ENCODE measurements at places on chromosomes 6 and 20.

DNA sequence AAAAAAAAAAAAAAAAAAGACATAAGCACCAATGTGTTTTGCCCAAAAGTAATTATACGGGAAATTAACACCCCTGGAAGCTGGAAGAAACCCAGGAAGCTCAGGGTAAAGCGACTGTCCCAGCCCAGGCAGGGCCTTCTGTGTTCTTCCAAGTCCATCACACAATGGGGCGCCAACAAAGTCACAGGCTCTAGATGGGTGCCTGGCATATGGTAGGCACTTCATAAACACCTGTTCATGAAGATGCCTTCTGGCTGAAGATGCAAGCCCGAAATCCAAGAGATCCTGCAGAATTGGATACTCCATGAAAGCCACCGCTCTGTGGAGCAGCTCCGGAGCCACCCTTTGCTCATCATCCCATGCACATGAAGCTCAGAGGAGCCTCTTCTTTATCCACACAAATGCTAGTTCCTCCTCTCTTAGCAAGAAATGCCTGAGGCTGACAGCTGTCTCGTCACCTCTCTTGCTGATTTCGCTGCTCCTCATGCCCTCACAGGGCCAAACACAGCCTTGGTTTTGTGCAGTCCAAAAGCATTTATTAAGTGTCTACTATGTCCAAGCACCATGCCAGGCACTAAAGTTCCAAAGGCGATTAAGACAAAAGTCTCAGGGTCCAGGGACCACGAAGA is 76.6 kb downstream of the TRERF1 start:
- no peak for DNase-seq

DNA sequence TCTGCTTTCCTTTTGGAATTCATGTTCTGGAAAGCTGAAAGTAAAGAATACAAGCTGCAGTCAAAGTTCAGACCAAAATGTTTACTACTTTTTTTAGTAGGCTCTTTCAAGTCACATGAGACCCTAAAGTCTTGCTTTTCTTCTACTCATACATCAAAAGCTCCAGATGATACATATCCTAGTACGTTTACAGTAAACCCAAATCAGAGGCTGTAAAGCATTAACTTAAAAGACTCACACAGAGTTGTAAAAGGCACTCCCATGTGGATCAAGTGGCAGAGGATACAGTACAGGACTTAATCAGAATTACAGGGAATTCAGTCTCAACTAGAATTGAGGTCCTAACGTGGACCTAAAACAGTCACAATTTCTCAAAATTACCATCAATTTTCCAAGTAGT is 40.7 kb downstream of the STK38 start:
- DNase-seq: no peak

GRCh38 chr20:10665027-10665561 is 8.7 kb downstream of the JAG1 start:
- no peak for DNase-seq

DNA sequence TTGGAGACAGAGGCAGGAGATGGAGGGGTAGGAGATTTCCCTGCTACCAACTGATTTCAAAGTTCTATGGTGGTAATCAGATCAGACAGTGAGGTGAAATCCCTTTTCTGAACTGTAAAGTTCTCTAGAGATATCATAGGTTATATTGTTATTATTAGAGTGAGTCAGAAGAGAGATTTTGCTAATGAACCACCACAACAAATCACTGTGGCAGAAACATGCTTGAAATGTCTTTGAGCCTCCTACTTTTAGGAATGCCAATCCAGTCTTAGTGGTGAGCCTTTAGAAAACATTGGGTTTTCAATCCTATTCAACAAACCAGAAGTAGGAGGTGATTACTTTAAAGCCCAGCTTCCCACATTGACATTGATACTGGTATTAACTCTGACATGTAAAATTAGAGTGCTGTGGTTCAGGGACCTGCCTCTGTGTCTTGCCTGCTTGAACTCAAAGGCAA is 136.7 kb upstream of the CNR1 start:
- DNase-seq: no peak

DNA sequence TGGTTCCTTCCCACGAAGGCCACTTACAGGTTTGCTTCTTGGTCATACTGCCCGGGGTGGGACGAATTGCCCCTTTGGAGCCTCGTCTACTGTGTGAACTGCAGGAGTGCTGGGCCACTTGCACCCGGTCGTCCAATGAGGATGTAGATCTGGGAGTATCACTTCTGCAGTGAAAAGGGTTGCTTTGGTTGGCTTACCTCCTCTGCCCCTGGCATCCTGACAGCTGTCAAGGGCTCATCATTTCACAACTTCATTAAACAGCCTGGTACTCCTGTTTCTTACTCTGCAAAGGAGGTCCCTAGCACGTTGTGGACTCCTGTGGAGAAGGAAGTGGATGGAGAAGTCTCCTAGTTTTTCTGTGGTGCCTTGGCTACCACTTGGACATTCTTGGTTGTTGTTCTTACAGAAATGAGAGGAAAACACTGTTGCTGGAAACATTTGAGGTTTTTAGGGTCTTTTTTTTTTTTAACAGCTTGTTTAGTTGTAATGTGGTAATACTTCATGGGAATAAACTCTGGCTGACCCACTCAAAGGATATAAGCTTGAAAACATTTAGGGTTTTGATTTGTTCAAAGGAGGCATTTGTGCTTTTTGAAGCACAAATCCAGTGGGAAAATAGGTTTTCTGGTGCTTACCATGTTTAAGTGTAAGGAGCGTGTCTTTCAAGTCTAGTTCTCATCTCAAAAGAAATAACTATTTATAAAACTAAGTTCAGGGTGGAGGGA is 60.7 kb downstream of the AKAP12 start:
- no peak for DNase-seq

DNA sequence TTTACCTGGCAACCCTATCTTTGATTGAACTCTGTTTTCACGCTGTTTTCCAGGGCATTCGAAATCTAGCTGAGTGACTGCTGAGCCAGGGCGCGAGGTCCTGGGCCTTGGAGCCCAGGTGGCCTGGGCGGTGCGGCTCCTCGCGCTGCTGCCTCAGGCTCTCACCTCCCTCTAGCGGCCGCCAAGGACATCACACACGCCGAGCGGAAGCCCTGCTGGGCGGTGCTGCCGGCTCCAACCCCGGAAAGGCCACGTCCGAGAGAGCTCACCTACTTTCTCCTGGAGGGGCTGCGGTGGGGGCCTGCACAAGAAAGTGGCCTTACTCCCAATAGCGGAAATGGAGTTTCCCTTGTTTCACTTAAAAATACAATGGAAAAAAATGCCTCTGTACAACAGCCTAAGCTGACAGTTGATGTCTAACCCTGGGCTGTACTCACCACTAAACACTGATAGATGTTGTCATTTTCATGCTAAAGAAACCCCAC is 77.7 kb downstream of the ELOVL4 start:
- peak; percentile 67 for DNase-seq

Measured in HCT116 (cell line).